ENCODE measurements at places on chromosomes 5 and 9.

GRCh38 chr9:33466565-33467495 lies 6.9 kb downstream of the NOL6 start:
- no peak for DNase-seq

GRCh38 chr9:12920437-12920836 lies 145.6 kb downstream of the LURAP1L start:
- no peak for DNase-seq

GRCh38 chr9:13364271-13365000 lies 84.9 kb upstream of the MPDZ start:
- DNase-seq: no peak

DNA sequence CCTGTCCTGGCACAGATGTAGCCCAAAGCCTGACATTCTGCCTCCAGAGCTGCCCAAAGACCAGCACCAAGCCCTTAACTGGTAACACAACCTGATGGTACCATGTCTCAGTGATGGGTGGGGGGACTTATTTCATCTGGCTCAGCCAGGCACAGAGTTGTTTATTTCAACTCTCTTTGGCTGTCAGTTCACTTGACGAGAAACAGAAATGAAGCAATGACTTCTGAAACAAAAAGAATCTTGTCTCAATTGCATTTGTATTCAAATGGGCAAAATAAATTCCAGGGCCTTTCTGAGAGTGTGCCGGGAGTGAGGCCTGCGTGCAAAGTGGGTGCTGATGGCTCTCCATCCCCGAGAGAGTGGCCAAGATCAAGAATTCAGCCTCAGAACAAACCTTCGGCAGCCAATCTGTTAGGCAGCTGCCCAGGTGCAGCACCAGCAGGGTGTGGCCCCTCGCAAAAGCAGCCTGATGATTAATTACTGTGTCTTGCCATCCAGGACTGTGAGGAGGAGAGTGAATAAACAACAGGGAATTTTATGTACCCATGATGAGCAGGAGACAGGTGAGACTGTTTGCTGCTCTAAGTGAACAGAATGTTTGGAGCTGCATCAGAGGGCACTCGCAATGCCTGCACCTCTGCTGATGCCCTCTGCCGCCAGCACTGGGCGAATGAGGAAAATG lies 238.0 kb downstream of the HSPA4 start:
- DNase-seq: no peak

- DNase-seq: no peak
These were observed 49.3 kb downstream of the CCL28 start for GRCh38 chr5:43362725-43363435.

Measured in AG04449 (cell line).